Tibial artery (tissue), 4 donors: ENCODE measurements at places on chromosomes 3 and 15.

- peaks cover 29% of the 10 kb centered on the region for H3K4me1 ChIP-seq
- no peak overlapping the region for H3K4me3 ChIP-seq
- no peak overlapping the region for H3K27ac ChIP-seq
- H3K36me3 ChIP-seq = no peaks in the 10 kb centered on the region
Measured at GRCh38 chr3:134449277-134449676, 36.5 kb downstream of the ANAPC13 start.

DNA sequence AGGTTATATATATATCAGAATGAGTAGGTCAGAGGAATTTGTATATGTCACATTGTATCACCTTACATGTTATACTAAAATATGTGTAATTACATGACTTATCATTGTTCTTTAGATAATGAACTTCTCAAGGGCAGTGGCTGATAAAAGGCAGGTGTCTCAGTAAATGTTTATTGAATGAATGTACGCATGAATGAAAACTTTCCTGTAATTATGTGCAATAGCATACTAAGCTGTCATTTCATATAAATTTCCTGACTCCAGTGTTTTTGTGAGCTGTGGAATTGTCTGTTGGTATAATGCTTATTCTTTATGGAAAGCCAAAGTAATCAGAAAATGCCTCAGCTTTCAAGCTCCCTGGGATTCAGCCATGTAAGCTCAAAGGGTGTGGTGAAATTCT lies 4.2 kb downstream of the TBC1D23 start:
- H3K27me3 ChIP-seq = no peaks in the 10 kb centered on the region
- H3K4me1 ChIP-seq = no peaks in the 10 kb centered on the region
- H3K4me3 ChIP-seq = no peak overlapping the region
- no peak for DNase-seq

GRCh38 chr15:34241376-34242330 lies 16.8 kb downstream of the EMC4 start:
- H3K27ac ChIP-seq = no peak overlapping the region
- no peak for DNase-seq
- H3K4me1 ChIP-seq = no peaks in the 10 kb centered on the region
- H3K36me3 ChIP-seq = peaks cover 48% of the 10 kb centered on the region
- H3K4me3 ChIP-seq = no peak overlapping the region
- H3K27me3 ChIP-seq = no peaks in the 10 kb centered on the region

DNA sequence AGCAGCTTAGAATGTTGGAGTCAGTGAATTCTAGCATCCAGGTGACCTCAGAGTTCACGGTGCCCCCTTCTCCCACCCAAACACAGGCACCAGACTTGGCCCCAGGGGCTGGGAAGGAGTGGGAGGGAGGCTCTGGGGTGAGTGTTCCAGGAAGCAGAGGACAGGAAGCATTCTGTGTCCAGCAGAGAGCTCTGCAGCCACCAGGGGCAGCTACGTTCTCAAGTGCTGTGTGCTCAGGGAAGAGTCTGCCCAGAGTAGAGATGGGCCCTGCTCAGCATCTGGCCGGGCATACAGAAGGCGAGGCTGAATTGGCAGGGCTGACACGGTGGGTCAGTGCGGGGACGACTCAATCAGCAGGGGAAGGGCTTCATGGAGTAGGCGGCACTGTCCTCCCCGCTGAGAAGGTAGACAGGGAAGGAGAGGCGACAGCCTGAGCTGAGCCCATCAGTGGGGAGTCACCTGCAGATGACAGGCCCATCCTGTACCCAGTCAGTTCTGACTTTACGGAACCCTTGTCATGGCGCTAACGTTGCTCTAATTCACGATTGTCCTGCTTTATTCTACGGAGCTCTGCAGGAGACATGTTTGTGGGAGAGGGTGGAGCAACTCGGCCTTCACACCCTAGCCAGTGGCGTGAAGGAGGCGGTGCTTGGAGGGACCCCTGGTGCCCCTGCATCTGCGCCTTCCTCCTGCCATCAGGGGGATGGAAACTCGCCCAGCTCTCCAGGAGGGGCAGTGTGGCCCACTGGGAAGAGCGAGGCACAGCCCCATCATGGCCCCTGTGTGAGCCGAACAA lies 82.2 kb downstream of the C3orf70 start:
- no peak overlapping the region for H3K4me3 ChIP-seq
- H3K27me3 ChIP-seq = no peaks in the 10 kb centered on the region
- DNase-seq = no peak
- H3K4me1 ChIP-seq = no peaks in the 10 kb centered on the region

GRCh38 chr15:74906067-74906449 lies 593 bp downstream of the FAM219B start:
- peak; percentile 24 for DNase-seq
- H3K4me1 ChIP-seq = peaks cover 14% of the 10 kb centered on the region
- peaks cover 18% of the 10 kb centered on the region for H3K36me3 ChIP-seq

DNA sequence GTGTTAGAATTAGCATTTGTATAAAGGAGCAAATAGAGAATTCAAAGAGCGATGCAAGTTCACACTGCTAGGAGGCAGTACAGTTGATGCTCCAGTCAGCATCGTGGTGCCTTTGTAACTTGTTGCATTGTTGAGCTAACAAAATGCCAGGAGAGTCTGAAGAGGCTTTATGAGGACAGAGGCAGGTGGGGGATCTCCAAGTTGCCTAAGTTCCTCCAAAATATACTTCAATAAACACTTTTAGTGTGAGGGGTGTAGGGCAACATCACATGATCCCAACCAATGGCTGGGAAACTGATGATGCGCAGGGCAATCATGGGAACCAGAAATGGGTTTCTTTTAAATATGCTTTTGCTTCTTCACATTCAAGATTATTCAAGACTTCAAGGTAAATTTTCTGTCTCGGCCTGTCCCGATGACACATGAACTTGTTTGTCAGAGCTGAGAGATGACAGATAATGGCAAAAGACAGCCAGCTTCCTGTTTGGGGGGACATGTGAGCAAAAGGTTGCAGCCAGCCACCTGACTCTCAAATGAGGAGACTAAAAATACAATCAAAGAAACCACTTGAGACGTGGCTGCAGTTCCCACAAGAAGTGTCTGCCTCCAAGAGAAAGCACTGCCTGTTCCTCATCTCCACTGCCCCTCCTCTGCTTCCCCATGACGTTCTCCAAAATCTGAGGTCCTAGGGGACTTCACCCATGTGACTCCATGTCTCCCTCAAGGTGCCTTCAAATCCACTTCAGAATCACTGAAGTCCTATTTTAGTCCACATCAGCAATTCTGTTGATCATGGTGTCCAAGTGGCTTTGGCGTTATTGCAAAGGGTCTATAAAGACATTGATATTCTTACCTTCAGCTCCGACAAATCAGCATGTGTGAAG lies 39.3 kb downstream of the KLHL6 start:
- H3K36me3 ChIP-seq = no peaks in the 10 kb centered on the region
- H3K27ac ChIP-seq = no peak overlapping the region
- DNase-seq = no peak
- peaks cover 3% of the 10 kb centered on the region for H3K27me3 ChIP-seq

GRCh38 chr3:194323785-194324735 lies 27.1 kb downstream of the CPN2 start:
- no peak for DNase-seq
- no peak overlapping the region for H3K27ac ChIP-seq
- H3K36me3 ChIP-seq = no peaks in the 10 kb centered on the region

- no peak for DNase-seq
- H3K4me1 ChIP-seq = no peaks in the 10 kb centered on the region
- H3K27ac ChIP-seq = no peak overlapping the region
- H3K27me3 ChIP-seq = no peaks in the 10 kb centered on the region
Measured at GRCh38 chr3:154197751-154198150, 76.6 kb downstream of the ARHGEF26 start.

DNA sequence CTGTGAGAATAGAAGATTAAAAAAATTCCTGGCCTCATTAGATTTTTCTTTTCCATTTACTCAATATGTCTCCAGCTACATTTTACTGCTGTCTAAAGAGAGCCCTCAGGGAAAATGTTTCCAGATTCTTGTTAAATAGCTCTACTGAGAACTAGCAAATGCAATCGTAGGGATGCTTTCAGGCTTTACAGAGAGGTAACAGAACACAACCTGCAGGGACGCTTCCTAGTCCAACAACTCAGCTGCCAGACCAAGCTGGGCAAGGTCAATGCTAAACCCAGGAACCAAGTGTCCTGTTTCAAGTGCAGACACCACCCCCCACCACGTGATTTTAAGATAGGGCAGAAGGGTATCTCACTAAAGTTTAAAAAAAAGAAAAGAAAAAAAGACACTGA lies 25.2 kb downstream of the ARHGEF3 start:
- no peaks in the 10 kb centered on the region for H3K4me1 ChIP-seq
- H3K27me3 ChIP-seq = no peaks in the 10 kb centered on the region
- no peak overlapping the region for H3K4me3 ChIP-seq
- H3K27ac ChIP-seq = no peak overlapping the region

DNA sequence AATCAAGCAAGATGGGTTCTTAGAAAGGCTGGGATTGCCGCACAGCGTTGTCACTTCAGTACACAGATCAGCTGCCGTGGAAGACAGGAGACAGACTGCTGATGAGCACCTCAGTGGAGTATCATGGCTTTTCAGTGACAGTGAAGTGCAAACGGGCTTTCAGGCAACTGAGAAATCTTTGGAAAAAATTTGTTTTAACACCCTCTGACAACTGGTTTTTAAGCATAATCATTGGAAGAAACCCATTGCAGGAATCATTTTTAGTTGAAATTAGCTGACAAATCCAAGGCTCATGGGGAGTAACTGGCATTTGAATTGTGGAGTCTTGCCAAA lies 418.8 kb downstream of the OTOL1 start:
- H3K4me3 ChIP-seq = no peak overlapping the region
- no peak overlapping the region for H3K27ac ChIP-seq
- peaks cover 4% of the 10 kb centered on the region for H3K4me1 ChIP-seq

- no peaks in the 10 kb centered on the region for H3K27me3 ChIP-seq
- no peaks in the 10 kb centered on the region for H3K4me1 ChIP-seq
- H3K36me3 ChIP-seq = no peaks in the 10 kb centered on the region
- peak within 1 kb of the TSS; percentile 97 for H3K27ac ChIP-seq
- peak; percentile 87 for DNase-seq
Measured at GRCh38 chr3:51967384-51968169, at the start of gene PCBP4. Gene PCBP4 (minus strand): TSS chr3:51967454. CDS start chr3:51961240, 6,214 bp downstream.

DNA sequence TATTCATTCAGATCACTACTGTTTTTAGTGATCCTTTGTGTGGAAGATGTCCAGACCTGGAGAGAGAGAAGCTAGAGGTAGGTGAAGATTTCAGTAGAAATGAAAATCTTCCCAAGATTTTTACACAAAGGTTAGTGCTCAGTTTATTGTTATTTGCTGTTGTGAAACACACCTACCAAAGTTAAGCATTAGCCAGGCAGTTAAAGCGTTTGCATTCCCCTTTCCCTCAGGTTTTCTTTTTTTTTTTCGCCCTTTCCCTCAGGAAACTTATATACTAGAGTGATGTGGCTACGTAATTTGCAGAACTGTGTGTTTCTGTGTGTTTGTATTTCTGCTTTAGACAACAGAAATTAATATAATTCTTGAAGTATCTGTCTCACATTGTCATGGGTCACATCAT lies 34.5 kb downstream of the USP3 start:
- no peak overlapping the region for H3K4me3 ChIP-seq
- DNase-seq = no peak
- peaks cover 29% of the 10 kb centered on the region for H3K36me3 ChIP-seq
- peaks cover 3% of the 10 kb centered on the region for H3K4me1 ChIP-seq
- H3K27me3 ChIP-seq = no peaks in the 10 kb centered on the region

DNA sequence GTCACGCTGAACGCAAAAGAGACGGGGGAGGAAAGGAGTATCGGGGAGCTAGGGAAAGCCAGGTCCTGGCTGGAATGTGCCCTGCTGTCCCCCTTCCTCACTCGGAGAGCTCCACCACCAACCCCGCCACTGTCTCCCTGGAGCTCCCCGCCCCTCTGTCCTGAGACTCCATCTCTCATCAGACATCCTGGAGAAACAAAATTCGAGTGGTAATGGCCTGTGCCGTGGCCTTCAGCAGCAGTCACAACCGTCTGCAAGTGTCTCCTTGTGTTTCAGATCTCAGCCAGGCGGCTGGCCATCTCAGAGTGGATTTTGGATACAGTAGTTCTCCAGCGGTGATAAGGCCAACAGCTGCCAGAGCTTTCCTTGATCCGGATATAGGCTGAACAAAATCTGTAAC lies 76.9 kb downstream of the OCA2 start:
- H3K27ac ChIP-seq = no peak overlapping the region
- H3K27me3 ChIP-seq = no peaks in the 10 kb centered on the region
- no peak for DNase-seq
- H3K4me3 ChIP-seq = no peak overlapping the region
- no peaks in the 10 kb centered on the region for H3K4me1 ChIP-seq
- H3K36me3 ChIP-seq = peaks cover 8% of the 10 kb centered on the region

DNA sequence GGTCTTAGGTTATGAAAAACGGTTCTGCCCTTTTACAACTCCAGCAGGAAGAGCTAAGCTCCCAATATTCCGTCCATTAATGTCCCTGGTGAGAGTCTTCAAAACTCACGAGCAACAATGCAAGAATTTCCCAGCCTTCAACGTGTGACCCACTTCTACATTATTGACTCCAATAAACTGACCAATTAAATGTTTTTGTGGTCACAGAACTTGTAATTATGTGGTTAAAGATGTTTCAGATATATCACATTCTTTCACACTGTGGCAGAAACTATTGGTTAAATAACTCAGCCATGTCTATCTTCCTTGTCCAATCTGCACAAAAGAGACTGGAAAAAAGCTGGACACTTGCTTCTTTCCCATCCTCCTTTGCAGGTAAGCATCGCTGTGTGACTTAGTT lies 286.6 kb upstream of the ADAMTS9 start:
- H3K36me3 ChIP-seq = peaks cover 7% of the 10 kb centered on the region
- H3K27ac ChIP-seq = no peak overlapping the region
- H3K4me1 ChIP-seq = no peaks in the 10 kb centered on the region

GRCh38 chr15:70513819-70514218 lies 249.5 kb downstream of the UACA start:
- DNase-seq = no peak
- no peaks in the 10 kb centered on the region for H3K36me3 ChIP-seq
- no peak overlapping the region for H3K27ac ChIP-seq
- H3K4me1 ChIP-seq = peaks cover 3% of the 10 kb centered on the region
- no peak overlapping the region for H3K4me3 ChIP-seq

- H3K4me1 ChIP-seq = no peaks in the 10 kb centered on the region
- no peaks in the 10 kb centered on the region for H3K36me3 ChIP-seq
- no peak overlapping the region for H3K27ac ChIP-seq
Measured at GRCh38 chr15:78617516-78617915, 3.3 kb downstream of the CHRNA3 start.

- DNase-seq = no peak
- no peaks in the 10 kb centered on the region for H3K27me3 ChIP-seq
- H3K4me3 ChIP-seq = no peak overlapping the region
- H3K36me3 ChIP-seq = no peaks in the 10 kb centered on the region
- H3K4me1 ChIP-seq = no peaks in the 10 kb centered on the region
- H3K27ac ChIP-seq = no peak overlapping the region
Measured at GRCh38 chr15:81254277-81254915, 57.7 kb downstream of the IL16 start.

- H3K4me3 ChIP-seq = no peak overlapping the region
- no peak for DNase-seq
- H3K36me3 ChIP-seq = no peaks in the 10 kb centered on the region
- H3K27ac ChIP-seq = no peak overlapping the region
Measured at GRCh38 chr3:143222981-143223380, 103.4 kb downstream of the CHST2 start.
